ENCODE measurements at places on chromosomes 7 and 10. TPM values are rescaled to one million over a fixed set of nuclear protein-coding genes. Genes with fewer than 3 reads are reported as not detected.

C10orf143 gene
- total RNA-seq = 2.5 TPM

MAT1A gene
- not detected for total RNA-seq

ANK3 gene
- 58.0 TPM for total RNA-seq

SLC37A3 gene
- 69.8 TPM for total RNA-seq

FAM25G gene
- not detected for total RNA-seq

MAD1L1 gene
- 66.2 TPM for total RNA-seq

SEMA3C gene
- total RNA-seq = 421 TPM

DBF4 gene
- 12.7 TPM for total RNA-seq

- DNase-seq = no peak
Measured at GRCh38 chr7:41773756-41774155, 70.9 kb upstream of the INHBA start.

DNA sequence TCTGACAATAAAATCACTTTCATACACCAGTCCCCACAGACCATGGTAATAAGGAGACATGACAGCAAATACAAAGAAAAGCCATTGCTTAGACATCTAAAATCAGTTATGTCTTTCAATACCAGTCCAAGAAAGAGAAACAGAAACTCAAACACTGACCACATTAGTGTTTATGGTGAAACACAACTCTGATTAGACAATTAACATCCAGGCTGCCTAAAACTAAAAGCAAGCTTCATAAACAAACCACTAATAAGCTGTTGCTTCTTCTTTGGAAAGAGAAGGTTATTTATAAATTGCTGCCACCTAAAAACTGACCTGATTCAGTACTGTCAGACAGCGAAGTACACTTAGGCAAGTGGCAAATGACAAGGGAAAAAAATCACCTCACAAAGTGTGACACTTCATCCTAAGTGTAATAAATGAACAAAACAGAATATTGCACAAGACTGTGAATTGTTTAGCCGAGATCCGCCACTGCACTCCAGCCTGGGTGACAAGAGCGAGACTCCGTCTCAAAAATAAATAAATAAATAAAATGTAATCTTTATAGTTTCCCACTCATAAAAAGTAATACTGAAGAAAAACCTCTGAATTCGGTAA lies 277.4 kb downstream of the PARD3 start:
- peak; percentile 37 for DNase-seq

DNA sequence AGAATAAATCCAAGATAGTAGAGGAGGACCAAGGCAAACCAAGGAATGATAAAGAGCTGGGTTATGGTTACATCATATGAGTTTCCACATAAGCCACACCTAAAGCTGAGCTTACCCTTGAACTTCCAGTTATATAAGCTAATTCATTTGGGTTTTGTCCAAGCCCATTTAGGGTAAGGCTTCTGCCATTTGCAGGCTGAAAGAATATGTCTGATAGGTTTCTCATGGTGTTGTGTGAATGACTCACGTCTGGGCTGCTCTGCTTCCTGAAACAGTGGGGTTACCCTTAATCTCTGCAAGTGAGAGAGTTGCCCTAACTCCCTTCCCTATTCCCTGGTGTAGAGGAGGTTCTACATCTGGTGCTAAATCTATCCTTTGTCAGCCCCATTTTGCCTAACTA lies 60.8 kb downstream of the PTTG1IP2 start:
- peak; percentile 18 for DNase-seq

DNA sequence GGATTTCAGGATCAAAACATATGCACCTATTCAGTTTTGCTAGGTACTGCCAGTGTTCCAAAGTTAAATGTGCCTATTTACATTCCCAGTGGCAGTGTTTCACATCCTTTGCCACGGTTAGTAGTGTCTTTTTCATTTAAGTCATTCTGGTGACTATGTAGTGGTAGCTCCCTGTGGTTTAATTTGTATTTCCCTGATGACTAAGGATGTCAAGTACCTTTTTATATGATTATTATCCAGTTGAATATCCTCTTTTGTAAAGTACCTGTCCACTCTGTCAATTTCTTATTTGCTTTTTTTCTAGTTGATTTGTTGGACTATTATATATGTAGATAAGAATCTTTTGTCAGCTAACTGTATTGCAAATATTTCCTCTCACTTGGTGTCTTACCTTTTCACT lies 45.1 kb downstream of the TMEM60 start:
- DNase-seq = peak; percentile 8

GRCh38 chr7:28647076-28647421 lies 234.7 kb downstream of the CREB5 start:
- no peak for DNase-seq

DNA sequence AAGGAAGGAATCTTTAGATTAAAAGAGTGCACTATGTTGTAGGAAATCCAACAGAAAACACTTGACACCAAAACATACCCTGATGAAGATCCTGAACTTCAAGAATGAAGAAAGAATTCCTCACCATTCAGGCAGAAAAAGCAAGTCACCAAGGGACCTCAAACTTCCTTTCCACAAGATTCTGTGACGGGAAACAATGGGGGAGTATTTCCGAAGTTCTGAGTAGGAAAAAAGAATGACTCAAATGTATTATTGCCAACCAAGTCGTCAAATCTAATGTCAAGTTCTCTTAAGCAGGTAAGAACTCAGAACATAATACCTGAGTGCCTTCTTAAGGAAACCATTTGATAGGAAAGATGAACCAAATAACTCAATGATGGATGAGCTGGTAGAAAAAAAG lies 44.7 kb upstream of the MTURN start:
- DNase-seq = no peak

GRCh38 chr7:130615583-130615982 lies 53.0 kb downstream of the COPG2 start:
- DNase-seq = no peak

DNA sequence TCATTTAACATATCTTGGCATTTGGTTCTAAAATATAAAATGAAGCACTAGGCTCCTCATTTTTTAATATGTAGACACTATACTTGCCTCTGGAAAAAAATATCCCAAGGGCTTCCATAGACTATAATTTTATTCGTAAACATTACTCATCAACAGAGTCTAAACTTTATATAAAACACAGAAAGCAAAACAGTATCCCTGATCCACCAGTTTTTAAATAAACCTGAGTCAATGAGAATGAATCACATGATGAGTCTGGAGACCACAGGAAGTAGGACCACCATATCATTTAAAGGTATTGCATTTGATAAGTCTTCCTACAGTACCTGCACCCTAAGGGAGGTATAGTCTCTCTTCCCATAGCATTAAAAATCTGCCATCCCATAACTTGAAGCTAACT lies 228.0 kb downstream of the DGKI start:
- no peak for DNase-seq

- DNase-seq = no peak
Measured at GRCh38 chr7:93148144-93148543, at the start of gene SAMD9L. TSS of gene SAMD9L (minus strand) at chr7:93148385. CDS start at chr7:93135971, 12,414 bp downstream.

- DNase-seq = no peak
Measured at GRCh38 chr7:29877196-29877595, 70.9 kb downstream of the WIPF3 start.

- peak; percentile 77 for DNase-seq
Measured at GRCh38 chr7:100567031-100567730, 6.5 kb downstream of the SAP25 start.

GRCh38 chr10:132145002-132145401 lies 41.7 kb upstream of the DPYSL4 start:
- DNase-seq = no peak

DNA sequence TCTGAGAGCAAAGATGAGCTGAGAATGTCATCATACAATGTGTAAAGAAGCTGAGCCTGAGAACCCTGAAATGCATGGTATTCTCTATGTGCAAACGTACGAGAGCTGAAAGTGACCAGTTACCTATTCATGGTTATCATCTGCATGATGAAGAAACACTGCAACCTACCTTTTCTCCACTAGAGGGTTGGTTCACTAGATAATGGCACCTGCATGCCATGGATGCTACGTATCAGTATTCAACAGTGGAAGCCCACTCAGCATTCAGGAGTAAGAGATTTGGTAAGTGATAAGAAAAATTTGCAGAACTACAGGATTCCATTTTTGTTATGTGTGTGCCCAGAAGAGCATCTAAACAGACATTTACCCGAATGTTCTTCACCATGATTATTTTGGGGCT lies 145.4 kb downstream of the PTPRN2 start:
- no peak for DNase-seq

GRCh38 chr7:155810770-155811559 lies 1.3 kb downstream of the SHH start:
- peak; percentile 78 for DNase-seq

DNA sequence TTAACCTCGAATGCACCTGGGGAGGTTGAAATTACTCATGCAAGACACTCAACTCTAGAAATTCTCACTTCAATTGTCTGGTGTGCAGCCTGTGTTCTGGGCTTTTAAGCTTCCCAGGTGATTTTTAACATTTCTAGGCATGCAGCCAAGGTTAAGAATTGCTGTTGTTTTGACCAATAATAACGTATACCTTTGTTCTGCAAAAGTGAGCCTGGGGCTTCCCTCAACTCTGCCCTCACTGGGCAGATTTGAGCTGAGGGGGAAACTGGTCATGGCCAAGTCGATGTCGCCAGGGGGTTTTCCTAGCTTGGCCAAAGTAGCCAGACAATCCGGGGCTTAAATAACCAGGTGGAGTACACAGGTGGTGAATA lies 568 bp downstream of the PRSS2 start:
- DNase-seq = no peak

DNA sequence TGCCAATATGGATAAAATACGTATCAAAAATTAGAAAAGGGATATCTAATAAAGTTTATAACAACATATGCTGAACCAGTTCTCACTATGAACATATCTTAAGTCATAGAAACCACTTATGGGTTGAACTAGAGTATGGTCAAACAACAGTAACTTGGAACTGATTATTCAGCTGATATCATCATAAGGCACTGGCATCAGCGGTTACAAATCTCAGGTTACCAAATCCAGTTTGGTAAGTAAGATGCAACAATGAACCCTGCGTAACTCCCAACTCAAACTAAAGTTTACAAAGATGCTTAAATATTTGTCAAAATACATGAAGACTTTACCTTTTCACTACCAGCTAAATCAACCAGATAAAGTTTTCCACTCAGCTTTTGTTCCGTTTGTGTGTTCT lies 19.3 kb downstream of the KIF5B start:
- no peak for DNase-seq

- DNase-seq = no peak
Measured at GRCh38 chr7:20340839-20341238, 10.1 kb downstream of the ITGB8 start.

- no peak for DNase-seq
Measured at GRCh38 chr10:65754112-65754511, 1171.7 kb upstream of the LRRTM3 start.

DNA sequence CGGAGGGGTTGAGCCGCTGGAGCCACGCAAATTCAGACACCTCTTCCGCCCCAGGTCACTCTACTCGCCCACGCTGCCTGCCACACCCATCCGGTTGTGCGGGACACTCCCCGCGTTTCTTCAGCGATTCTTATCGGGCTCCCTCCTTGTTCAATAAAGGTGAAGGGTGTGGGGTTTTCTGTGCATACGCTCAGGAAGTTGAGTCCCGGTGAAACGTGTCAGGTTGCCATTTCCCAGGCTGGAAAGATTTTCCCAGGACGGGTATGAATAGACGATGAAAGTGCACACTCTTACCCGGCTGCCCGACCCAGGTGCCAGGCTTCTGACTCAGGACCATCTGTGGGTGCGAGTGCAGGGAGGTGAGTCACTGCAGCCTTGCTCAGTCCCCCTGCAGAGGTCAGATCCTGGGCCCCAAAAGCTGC lies 22.0 kb downstream of the KLF6 start:
- no peak for DNase-seq

GRCh38 chr7:490461-491291 lies 29.0 kb downstream of the PDGFA start:
- no peak for DNase-seq

DNA sequence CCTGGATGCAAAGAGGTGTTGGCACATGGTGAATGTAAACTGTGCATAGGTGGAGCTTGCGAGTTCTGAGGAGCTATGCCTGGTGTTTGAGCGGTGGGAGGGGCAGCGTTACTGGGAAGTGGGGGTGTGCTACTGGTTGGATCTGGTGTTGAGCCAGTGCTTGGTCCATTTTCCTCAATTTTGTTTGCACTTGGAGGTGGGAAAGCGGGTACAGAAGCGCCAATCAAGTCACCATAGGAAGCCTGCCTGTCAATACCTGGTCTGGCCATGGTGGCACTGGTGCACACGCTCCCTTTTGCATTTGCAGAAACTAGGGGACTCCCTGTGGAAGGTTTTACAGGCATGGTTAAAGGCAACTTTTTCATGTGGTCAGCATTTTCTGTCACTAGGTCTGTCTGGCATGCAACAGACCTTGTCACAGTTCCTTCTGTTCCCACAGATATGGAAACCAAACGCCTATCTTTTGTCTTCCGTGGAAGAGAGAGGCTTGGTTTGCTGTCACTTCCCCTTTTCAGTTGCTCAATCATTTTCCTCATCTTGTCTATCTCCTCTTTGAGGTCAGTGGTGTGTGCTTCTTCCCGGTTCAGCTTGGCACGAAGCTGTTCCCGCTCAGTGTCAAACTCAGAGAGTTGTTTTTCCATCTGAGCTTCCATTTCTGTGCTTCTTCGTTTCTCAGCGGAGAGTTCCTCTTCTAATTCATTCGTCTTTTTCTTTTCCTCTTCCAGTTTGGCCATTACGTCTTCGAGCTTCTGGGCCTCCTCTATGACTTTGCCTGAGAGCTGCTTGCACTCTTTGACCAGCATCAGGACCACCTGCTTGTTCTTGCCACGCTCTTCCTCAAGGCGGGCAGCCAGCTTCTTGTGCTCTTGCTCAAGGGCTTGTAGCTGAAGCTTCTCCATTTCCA lies 81.1 kb downstream of the CTTNBP2 start:
- DNase-seq = no peak

- DNase-seq = no peak
Measured at GRCh38 chr10:13056456-13057077, 43.4 kb upstream of the OPTN start.

DNA sequence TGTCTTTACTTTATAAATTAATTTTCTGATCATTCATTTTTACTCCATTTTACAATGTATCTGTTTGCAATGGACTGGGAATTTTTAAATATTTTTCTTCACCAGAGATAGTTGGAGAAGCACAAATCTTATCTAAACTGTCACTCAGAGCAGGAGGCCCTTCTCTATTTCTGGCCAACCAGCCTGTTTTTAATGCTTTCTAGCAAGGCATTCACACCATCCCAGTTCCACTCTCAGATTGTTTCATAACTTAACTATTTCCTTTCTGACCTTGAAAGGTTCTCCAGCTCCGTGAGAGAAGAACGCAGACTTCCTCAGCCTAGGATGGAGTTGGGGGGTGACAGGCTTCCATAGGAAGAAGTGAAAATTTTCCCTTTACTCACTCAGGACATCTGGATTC lies 155.8 kb downstream of the SKIDA1 start:
- DNase-seq = peak; percentile 30

GRCh38 chr7:26861050-26861449 lies 3.3 kb downstream of the SKAP2 start:
- DNase-seq = no peak

DNA sequence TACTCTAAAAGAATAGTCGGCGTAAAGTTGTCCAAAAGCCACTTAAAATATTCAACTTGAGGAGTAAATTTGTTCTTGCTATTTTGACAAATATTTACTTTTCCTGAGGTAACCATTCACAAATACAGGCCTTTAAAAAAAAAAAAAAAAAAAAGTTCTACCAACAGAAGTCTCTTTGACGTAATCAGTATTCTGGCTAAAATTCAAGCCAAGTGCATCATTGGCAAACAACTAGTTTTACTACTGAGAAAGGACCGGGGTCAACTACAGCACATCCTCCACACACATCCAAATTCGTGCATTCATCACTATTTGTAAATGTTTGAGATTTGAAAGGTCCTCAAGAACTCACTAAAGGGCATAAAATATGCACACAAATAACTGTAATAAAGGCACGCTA lies 2.0 kb downstream of the OAT start:
- DNase-seq = peak; percentile 93

Measured in osteoblast (primary cell).